AG10803 (cell line): ENCODE measurements at places on chromosomes 7 and 10.

- DNase-seq: no peak
These were observed 92.7 kb downstream of the RNLS start for GRCh38 chr10:88490231-88490980.

- no peak for DNase-seq
These were observed 1.2 kb upstream of the PALS2 start for GRCh38 chr7:24572016-24572392.

- DNase-seq: peak; percentile 17
These were observed 42.2 kb upstream of the A1CF start for GRCh38 chr10:50927522-50928189.

- DNase-seq: no peak
These were observed 91.1 kb upstream of the PDGFA start for GRCh38 chr7:610531-611280.

GRCh38 chr10:102375250-102375649 is 20.3 kb upstream of the NFKB2 start:
- DNase-seq: no peak

- peak; percentile 92 for DNase-seq
These were observed 24.5 kb downstream of the STEAP1 start for GRCh38 chr7:90178679-90179278.

DNA sequence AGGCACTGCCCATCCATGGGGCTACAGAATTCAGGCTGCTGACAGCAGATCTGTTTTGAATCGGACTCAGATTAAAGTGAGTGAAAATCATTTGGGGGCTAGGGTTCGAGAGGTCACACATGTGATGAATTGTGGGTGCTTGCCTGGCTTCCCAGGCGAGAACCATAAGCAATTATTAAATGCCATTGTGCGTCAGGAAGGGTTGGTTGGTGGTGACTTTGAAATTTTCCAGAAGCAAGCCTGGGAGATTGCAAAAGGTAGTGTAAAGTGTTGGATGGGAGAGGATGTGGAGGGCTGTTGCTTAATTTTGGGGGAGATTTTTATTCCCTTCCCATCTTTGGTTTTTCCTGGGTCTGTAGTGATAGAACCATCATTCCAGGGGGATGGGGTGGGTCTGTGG is 34.6 kb downstream of the LRMDA start:
- peak; percentile 38 for DNase-seq
